ENCODE measurements at places on chromosomes 5 and 9. TPM values are rescaled to one million over a fixed set of nuclear protein-coding genes. Genes with fewer than 3 reads are reported as not detected.

The FKBP15 gene
- 29.6 TPM for total RNA-seq

GRCh38 chr5:181235689-181236366 lies 7.9 kb downstream of the RACK1 start:
- DNase-seq: no peak
- H3K27ac ChIP-seq: peak overlapping the region; percentile 77
- H3K36me3 ChIP-seq: peaks cover 39% of the 10 kb centered on the region
- H3K4me1 ChIP-seq: peaks cover 17% of the 10 kb centered on the region
- no peak overlapping the region for H3K4me3 ChIP-seq

GRCh38 chr9:26773056-26773455 lies 119.5 kb downstream of the CAAP1 start:
- H3K4me3 ChIP-seq: no peak overlapping the region
- H3K27me3 ChIP-seq: no peaks in the 10 kb centered on the region
- no peaks in the 10 kb centered on the region for H3K36me3 ChIP-seq
- H3K27ac ChIP-seq: no peak overlapping the region

The NAIP gene
- 0.17 TPM for total RNA-seq

GRCh38 chr9:114522286-114522685 lies 17.0 kb upstream of the WHRN start:
- H3K36me3 ChIP-seq: no peaks in the 10 kb centered on the region
- no peak for DNase-seq
- H3K27ac ChIP-seq: no peak overlapping the region
- peaks cover 48% of the 10 kb centered on the region for H3K4me1 ChIP-seq

The SWI5 gene
- total RNA-seq: 47.2 TPM

The MORN5 gene
- total RNA-seq: not detected

DNA sequence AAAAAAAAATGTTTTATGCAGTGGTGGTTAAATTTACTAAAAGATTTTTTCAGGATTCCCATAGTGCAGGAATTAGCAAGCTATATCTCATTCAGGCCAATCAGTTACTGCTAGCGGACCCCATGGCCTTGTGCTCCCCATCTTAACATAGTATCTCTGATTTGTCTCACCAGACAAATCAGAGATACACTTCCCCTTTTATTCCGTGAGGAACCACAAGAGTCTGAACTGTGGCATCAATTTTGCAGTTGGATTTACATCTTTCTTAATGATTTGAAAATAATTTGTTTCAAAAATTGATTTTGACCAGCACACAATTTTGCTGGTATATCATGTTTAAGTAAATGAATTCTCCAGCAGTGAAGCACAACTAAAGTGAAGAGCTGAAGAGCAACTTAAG lies 17.9 kb downstream of the ITGA1 start:
- no peak for DNase-seq
- peak overlapping the region; percentile 43 for H3K27ac ChIP-seq
- peaks cover 57% of the 10 kb centered on the region for H3K36me3 ChIP-seq
- peaks cover 77% of the 10 kb centered on the region for H3K4me1 ChIP-seq

DNA sequence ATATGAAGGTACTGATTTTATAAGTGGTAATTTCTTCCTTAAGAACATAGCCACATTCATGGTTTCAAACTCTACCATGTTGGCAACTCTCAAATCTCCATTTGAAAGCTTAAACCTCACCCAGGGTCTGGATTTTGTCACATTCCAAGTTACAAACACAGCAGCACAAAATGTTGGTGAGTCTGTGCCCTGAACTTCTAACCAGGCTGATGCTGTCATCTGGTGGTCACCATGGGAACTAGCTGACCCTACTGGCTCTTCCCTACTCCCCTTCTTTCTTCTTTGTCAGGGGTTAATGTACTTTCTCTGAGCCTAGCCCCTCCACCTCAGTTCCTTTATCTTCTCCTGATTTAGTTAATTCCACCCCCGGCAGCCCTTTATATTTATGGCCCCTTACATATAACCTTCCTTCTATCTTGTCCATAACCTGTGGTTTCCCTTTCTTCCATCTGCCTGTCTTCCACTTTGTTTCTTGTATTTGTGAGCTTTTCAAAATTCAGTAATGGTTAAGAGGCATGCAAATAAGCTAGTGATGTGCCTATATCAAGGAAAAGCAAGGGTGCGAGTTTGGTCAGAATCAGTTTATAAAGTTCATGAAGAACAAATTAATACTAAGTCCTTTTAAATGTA lies 35.9 kb downstream of the TGFBR1 start:
- H3K27ac ChIP-seq: peak overlapping the region; percentile 22
- peaks cover 14% of the 10 kb centered on the region for H3K4me1 ChIP-seq
- H3K36me3 ChIP-seq: peaks cover 32% of the 10 kb centered on the region
- H3K4me3 ChIP-seq: no peak overlapping the region

DNA sequence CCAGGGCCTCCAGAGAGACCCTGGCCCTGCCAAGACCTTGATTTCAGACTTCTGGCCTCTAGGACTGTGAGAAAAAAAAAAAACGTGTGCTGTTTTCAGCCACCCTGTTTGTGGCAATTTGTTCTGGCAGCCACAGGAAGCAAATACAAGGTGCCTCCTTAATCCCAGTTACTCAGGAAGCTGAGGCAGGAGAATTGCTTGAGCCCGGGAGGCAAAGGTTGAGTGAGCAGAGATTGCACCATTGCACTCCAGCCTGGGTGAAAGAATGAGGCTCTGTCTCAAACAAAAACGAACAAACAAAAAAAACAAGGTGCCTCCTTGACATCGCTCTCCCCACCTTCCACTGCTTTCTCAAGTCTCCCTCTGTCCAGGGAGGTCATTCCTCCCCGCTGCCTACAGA lies 98.0 kb downstream of the GABBR2 start:
- peaks cover 30% of the 10 kb centered on the region for H3K4me1 ChIP-seq
- no peaks in the 10 kb centered on the region for H3K36me3 ChIP-seq
- H3K27ac ChIP-seq: no peak overlapping the region
- no peak for DNase-seq
- H3K27me3 ChIP-seq: peaks cover 12% of the 10 kb centered on the region
- H3K4me3 ChIP-seq: no peak overlapping the region

DNA sequence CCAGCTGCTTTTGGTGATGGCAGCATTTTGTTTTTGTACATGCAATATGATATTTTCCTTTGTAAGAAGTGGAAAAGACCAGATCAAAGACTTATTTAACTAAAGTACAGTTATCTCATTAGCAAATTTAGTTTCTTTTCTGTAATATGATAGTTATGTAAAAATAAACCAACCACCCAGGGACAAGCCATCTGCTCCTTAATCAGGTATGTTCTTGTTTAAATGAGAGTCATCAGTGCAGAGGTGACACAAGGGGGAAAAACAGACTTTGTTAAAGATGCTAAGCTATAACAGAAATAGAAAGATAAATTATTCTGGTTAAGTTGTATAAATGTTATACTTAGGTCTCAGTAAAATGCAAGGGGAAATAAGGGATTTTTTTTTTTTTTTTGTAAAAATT lies 805.7 kb upstream of the SEMA6A start:
- H3K27me3 ChIP-seq: peaks cover 2% of the 10 kb centered on the region
- no peak overlapping the region for H3K4me3 ChIP-seq
- H3K27ac ChIP-seq: no peak overlapping the region
- no peaks in the 10 kb centered on the region for H3K36me3 ChIP-seq
- no peaks in the 10 kb centered on the region for H3K4me1 ChIP-seq
- no peak for DNase-seq

The RFX3 gene
- total RNA-seq: 2.6 TPM

- DNase-seq: no peak
- H3K27ac ChIP-seq: no peak overlapping the region
- H3K4me3 ChIP-seq: no peak overlapping the region
- no peaks in the 10 kb centered on the region for H3K27me3 ChIP-seq
These were observed 211.0 kb downstream of the GDNF start for GRCh38 chr5:37628876-37629275.

DNA sequence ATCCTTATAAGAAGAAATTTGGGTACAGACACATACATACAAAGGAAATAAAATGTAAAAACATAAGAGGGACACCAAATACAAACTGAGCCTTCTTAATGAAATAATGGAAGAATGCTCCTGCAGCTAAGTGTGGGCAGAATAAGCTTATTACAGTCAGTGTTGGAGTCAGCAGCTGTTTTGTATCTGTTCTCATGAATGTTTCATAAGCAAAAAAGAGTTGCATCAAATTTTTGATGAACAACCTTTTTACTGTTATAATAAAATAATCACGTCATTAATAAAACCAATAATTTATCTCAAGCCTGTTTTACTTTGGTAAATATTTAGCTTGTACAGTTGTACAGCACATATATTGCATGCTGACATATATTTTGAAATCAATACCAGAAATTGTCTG lies 545.6 kb downstream of the LRRC70 start:
- no peaks in the 10 kb centered on the region for H3K4me1 ChIP-seq
- no peak overlapping the region for H3K27ac ChIP-seq
- no peak for DNase-seq
- no peaks in the 10 kb centered on the region for H3K36me3 ChIP-seq
- no peak overlapping the region for H3K4me3 ChIP-seq

DNA sequence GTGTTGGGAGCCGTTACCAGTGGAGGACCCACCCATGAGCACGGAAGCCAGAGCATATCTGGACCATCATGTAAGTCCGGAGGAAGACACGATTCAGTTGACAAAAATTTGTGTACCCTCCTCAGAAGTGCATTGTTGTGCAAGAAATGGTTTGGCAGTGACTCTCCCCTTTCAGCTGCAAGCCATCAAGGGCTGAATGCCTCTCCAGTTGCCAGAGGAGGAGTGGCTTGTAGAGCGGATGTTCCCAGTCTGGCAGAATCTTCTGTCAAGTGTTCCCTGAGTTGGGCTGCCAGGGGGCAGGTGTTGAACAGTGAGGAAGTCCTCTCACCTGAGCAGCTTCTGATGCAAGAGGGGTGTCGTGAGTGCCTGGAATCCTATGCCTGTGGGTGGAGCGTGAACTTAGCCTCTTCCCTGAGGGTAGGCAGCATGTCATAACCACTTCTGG lies 27.6 kb upstream of the CDKN2AIPNL start:
- no peaks in the 10 kb centered on the region for H3K27me3 ChIP-seq
- H3K36me3 ChIP-seq: no peaks in the 10 kb centered on the region
- peaks cover 64% of the 10 kb centered on the region for H3K4me1 ChIP-seq
- H3K4me3 ChIP-seq: peak overlapping the region; percentile 46
- peak; percentile 92 for DNase-seq

GRCh38 chr5:137761566-137761965 lies 7.4 kb upstream of the HNRNPA0 start:
- peaks cover 20% of the 10 kb centered on the region for H3K4me1 ChIP-seq
- peaks cover 18% of the 10 kb centered on the region for H3K27me3 ChIP-seq
- no peak overlapping the region for H3K4me3 ChIP-seq

The TSC1 gene
- total RNA-seq: 37.9 TPM

DNA sequence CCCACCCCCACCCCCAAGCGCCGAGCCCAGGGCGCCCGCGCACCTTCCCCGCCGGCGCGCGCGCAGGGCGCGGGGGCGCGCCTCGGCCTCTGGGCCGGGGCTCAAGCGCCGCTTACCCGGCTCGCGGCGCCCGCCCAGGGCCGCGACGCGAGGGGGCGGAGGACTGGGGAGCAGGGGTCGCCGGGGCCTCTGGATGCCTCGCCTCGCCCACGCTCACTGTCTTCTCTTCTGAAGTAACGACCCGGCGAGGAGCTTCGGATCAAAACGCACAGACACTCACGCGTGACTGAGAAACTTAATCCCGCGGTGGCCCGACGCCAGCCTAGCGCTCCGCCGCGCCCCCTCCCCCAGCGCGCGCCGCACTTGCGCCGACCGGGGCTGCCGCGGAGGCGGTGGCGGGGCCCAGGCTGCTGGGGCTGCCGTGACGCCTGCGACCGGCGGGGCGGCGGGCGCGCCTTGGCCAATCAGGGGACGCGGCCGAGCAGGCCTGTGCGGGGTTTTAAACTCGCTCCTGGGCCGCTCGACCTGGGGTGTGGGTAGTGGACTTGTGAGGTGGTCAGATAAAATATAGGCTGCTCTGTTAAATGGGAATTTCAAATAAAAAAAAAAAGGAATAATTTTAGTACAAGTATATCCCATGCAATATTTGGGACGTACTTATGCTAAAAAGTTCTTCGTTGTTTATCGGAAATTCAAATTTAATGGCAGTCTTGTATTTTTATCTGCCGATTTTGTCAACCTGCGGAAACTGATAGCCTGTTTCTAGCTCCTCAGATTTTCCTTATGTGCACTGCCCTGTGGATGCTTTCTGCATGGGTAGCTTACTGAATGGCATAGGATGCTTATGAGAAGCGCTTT lies at the start of gene MPDZ:
MPDZ (minus strand) TSS at position 409 of the 858 bp plus-strand sequence. CDS start 29,377 bp downstream, outside the sequence.
- H3K27me3 ChIP-seq: no peaks in the 10 kb centered on the region
- peak within 1 kb of the TSS; percentile 97 for H3K27ac ChIP-seq
- peak; percentile 46 for DNase-seq

The ACER2 gene
- 1.2 TPM for total RNA-seq

GRCh38 chr9:33718987-33719386 lies 76.4 kb upstream of the PRSS3 start:
- H3K4me3 ChIP-seq: no peak overlapping the region
- peaks cover 16% of the 10 kb centered on the region for H3K4me1 ChIP-seq
- peaks cover 21% of the 10 kb centered on the region for H3K27me3 ChIP-seq
- DNase-seq: peak; percentile 39
- H3K36me3 ChIP-seq: no peaks in the 10 kb centered on the region

DNA sequence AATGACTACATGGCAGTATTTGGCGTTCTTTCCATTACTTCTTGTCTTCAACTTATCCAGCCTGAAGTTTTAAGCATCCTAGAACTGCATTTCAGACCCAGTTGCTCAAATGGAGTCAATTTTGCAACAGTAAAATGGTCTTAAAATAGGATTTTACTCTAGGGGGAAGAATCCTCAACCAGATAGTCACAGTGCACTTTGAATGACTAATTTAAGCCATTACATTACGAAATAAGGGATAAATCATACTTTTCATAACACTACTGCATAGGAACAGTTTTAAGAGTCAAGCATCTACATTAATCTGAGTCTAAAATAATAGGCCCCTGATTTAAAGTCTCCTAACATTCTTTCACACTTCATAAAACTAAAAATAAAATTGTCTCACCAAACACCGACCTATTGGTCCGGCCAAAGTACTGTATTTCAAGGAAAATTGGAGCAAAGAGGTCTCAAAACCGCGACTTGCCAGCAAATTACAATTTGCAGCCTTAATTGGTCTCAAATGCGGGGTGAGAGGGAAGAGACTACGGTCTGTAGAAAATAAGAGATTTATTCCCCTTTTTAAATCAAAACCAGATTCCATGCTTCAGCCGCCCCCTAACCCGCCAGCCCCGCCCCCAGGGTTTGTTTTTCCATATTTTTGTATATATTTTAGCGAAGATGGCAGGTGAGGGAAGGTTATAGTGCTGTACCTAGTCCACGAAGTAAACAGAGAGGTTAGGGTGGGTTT lies 1.2 kb upstream of the SMARCA2 start:
- peak overlapping the region; percentile 86 for H3K27ac ChIP-seq
- peak; percentile 29 for DNase-seq
- peaks cover 24% of the 10 kb centered on the region for H3K4me1 ChIP-seq
- peak overlapping the region; percentile 99 for H3K4me3 ChIP-seq
- no peaks in the 10 kb centered on the region for H3K36me3 ChIP-seq
- H3K27me3 ChIP-seq: peaks cover 3% of the 10 kb centered on the region

DNA sequence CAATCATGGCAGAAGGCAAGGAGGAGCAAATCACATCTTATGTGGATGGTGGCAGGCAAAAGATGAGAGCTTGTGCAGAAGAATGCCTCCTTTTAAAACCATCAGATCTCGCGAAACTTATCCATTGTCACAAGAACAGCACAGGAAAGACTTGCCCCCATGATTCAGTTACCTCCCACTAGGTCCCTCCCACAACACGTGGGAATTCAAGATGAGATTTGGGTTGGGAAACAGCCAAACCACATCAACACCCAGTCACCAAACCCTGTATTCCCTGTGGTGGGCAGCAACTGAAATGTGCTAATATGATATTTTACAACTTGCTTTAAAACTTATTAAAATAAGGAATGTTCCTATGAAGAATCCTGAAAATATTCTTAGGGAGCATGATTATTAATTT lies 54.2 kb downstream of the RASGRF2 start:
- no peak overlapping the region for H3K27ac ChIP-seq
- H3K27me3 ChIP-seq: no peaks in the 10 kb centered on the region
- DNase-seq: no peak
- no peaks in the 10 kb centered on the region for H3K4me1 ChIP-seq

Data from HFFc6 (cell line).